ENCODE measurements at places on chromosomes 6 and 20.

DNA sequence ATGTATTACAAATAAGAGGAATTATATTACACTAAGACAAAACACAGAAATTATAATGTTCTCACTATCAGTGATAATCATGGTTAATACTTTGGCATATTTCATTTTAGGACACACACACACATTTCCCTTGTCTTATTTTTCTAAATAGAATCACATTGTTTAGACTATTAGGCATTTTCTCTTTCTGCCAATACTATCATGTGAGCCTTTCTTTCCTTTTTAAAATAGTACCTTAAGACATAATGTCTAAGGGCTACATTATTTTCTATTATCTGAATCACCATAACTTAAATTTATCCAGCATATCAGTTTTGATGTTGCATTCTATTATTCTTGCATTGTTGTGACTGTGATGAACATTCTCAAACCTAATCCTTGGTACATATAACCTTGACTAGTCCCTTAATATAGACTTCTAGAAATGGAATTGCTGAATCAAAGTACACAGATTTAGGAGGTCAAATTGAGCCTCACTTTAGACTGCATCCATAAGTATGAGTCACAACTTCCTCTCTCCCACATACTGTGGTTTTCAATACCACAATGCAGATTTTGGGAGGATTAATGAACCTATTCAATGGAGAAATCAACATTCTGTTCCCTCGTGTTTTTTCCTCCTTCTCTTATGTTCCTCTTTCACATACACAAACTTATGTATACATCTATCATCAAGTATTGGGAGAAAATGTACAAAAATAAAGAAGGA is 212.6 kb downstream of the MOXD1 start:
- DNase-seq = peak; percentile 51

- no peak for DNase-seq
Observed at GRCh38 chr6:42279966-42280629, 62.4 kb upstream of the MRPS10 start.

DNA sequence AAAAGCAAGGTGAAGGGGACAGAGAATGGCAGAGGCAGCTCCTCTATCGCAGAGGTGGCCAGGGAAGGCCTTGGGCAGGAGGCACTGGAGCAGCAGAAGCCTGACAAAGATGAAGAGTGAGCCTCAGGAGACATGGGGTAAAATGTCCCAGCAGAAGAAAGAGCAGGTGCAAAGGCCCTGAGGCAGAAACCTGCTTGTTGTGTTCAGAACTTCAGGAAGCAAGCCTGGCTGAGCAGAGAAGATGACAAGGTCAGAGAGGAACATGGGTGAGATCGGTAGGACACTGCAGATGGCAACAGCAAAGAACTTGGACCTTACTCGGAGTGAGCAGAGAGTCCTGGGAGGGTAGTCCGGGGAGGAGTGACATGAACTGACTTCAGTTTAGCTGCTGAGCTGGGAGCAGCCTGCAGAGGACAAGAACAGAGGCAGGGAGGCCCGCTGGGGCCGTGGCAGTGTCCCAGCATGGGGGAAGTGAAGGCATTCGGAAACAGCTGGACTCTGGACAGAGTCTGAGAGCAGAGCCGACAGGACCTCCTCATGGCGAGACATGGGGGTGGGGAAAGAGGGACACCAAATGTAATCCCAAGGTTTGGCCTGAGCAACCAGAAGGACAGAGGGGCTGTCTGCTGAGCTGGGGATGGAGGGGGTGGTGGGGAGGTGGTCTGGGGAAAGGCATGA is 106.3 kb downstream of the PREX1 start:
- no peak for DNase-seq

DNA sequence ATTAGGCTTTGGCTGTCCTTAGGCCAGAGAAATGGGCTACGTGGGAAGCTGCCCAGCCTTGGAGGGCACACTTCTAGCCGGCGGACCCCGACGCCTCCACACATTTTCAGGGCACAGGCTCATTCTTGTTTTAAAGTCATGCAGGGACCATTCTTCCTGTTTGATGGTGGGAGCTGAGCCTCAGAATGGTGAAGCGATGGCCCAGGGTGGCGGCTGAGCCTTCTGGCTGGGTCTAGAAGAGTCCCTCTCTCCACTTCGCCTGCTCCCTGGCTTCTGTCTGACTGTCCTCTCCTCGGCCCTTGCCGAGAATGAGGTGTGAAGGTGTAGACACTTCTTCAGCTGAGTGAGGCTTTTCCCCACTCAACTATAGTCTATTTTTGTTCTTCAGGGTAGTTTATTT is 114.4 kb downstream of the SULF2 start:
- no peak for DNase-seq

DNA sequence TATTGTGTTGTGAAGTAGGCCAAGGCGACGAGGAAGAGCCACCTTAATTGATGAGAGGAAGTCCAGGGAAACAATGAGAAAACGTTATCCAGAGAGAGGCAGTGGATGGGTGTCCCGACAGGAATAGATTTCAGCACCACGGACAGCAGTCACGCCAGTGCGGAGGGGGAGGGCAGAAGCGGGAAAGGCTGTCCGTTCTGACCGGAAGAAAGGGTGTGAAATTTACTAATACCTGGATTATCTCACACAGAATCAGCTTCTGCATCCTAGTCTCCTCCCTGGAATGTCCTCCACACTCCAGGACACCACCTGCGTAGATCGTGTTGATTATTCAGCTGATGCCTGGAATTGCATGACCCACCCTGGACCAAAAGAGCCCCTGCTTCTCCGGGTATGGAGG is 7.4 kb upstream of the BPIFA3 start:
- peak; percentile 38 for DNase-seq

DNA sequence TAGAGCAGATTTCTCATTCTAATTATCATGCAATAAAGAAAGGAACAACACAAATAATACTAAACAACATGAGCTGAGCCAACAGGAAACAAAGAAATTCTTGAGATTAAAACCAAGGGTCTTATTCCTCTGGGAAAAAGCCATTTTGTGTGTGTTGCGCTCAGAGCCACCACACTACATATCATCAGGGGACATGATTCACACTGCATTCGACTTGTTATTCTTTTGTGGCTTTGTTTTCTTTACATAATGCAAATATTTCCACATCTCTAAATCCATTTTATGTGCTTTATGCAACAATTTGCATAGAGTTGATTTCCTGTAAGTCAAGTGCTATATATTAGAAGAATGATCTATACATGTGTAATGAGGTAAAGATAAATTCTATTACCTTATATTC is 719.6 kb downstream of the TBC1D32 start:
- no peak for DNase-seq

GRCh38 chr20:362271-363254 is 15.7 kb downstream of the NRSN2 start:
- DNase-seq = peak; percentile 70

GRCh38 chr6:121896771-121897170 is 461.3 kb downstream of the GJA1 start:
- no peak for DNase-seq

- DNase-seq = no peak
Observed at GRCh38 chr6:29853245-29853644, 25.6 kb downstream of the HLA-G start.

DNA sequence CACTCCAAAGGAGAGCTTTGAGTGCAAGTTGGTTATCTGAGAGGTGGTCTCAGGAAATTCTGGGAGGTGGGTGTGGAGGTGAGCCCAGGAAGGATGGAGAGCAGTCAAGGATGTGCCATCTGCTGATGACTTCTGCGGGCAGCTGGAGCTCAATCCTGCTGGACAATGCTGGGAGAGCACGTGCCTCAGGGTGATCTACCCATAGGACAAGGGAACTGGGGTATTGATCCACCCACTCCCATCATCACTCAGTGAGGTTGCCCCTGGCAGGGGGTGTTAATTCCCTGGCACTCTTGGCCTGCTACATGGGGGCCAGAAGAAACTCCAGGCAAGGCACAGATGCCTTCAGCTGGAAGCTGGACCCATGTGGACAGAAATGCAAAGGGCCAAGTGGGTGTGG is 7.1 kb upstream of the ZBP1 start:
- no peak for DNase-seq

- DNase-seq = peak; percentile 58
Observed at GRCh38 chr20:48697845-48698491, 129.8 kb downstream of the PREX1 start.

- DNase-seq = no peak
Observed at GRCh38 chr6:10884245-10884972, 2.4 kb upstream of the SYCP2L start.

DNA sequence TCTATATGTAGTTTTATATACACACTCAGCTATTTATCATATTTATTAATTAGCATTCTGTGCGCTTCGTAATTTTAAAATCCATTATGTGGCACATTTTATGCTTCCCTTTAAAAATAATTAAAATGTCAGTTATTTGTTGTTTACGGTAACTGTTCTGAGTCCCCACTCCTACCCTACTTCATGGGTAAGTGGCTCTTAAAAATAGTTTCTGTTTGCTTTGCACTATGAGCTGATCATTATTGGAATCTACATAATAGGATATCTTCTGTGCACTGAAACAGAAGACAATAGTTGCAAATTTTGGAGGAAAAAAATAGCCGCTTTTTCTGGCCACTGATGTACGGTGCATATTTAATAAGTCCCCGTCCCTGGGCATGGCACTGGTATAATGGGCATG is 25.2 kb downstream of the LCA5 start:
- DNase-seq = no peak

GRCh38 chr20:32079655-32080109 is 27.6 kb downstream of the HCK start:
- DNase-seq = no peak

- no peak for DNase-seq
Observed at GRCh38 chr20:51423810-51424209, 118.7 kb downstream of the NFATC2 start.

DNA sequence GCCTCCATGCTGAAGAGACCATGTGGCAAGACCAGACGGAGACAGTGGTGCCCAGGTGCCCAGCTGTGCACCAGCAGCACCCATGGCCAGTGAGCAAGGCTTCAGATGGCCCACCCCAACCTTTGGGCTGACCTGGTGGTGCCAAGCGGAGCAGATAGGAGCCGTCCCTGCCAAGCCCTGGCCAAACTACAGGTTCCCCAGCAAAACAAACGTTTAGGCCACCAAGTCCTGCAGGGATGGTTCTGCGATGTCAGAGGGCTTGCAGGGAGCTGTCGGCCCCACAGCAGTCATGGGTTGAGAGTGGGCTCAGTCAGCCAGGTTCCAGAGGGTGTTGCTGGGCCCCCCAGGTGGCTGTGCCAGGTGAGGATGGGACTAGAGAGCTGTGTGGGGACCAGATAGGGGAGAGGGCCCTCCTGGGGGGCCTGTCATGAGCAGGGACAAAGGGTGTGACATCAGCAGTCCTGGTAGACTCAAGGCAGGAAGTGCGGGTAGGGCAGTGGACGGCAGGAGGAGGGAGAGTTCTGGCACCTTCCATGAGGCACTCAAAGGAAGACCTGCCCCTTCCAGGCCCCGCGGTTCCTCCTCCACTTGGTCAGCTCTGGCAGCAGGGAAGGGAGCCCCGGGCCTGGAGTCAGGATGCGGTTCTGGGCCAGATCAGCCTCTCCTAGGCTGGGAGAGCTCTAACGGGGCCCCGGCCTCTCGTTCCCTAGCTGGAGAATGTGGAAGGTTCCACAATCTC is 342.4 kb downstream of the ZFAND3 start:
- no peak for DNase-seq

DNA sequence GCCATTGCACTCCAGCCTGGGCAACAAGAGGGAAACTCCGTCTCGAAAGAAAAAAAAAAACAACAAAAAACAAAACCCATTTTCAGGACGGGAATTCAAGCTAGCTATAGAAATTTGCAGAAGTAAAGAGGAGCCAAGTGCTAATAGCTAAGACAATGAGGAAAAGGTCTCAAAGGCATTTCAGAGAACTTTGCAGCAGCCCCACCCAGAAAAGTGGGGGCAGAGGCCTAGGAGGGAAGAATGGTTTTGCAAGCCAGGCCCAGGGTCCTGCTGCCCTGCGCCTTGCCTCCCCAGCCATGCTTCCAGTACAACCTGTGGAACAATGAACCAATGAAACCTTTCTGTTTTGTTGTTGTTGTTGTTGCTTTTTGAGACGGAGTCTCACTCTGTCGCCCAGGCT is 38.3 kb upstream of the SAMHD1 start:
- DNase-seq = no peak

- DNase-seq = no peak
Observed at GRCh38 chr6:19578481-19578880, 258.7 kb upstream of the ID4 start.

GRCh38 chr6:146426516-146426915 is 117.1 kb upstream of the RAB32 start:
- no peak for DNase-seq

DNA sequence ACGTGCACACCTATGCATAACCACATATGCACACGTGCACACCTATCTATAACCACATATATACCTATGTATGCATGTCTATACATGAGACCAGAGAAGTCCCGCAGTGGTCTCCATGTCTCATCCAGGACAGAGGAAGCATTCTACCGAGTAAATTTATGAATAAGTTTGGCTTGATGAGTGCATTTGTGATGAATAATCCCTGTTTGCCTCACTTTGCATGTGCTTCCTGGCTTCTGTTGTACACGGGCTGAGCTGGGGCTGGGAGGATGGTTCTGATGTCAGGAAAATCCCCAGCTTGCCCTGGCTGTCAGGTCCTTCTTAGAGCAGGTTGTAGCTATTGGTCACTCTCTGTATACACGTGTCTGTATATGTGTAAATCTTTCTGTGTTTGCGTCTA is 157.6 kb upstream of the RPS6KA2 start:
- no peak for DNase-seq

DNA sequence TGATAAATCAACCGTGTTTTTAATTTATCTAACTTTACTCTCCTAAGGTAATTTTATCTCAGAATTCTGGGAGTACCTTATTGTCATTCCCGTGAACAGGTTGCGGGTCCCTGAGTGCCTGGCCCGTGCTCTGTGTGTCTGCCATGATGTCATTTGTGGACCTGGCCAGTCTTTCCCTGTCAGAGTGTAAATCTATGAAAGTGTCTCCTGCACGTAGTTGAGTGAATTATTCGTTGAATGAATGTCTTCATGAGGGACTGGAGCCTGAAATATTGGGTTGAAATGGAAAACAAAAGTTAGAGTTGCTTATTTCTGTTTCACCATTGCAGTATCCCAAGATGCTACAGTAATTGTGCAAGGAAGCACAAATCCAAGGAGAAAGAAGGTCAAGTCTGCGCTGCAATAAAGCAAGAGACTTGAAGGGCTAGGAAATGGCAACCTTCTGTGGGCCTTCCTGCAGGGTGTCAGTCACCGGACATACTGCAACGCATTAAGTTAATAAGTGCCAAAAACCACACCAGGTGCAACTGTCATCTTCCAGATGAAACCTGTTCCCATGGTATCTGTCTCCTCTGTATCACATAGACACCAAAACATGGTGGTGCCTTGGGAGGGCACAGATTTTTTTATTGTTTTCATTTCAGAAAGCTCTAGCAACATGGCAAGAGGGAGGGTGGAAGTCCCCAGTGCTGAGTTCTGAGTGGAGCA is 135.5 kb downstream of the ZDHHC14 start:
- no peak for DNase-seq

GRCh38 chr6:131048933-131049515 is 14.0 kb downstream of the EPB41L2 start:
- DNase-seq = no peak
